Regular cardiac myocyte (primary cell): ENCODE measurements at places on chromosomes 12 and 14. TPM values are rescaled to one million over a fixed set of nuclear protein-coding genes. Genes with fewer than 3 reads are reported as not detected.

Gene AMN
- under 0.01 and 0.56 TPM in 2 replicates for total RNA-seq

Gene LPCAT3
- total RNA-seq: 5.9 and 9.2 TPM in 2 replicates

Gene GZMB
- not detected in 2 replicates for total RNA-seq

Gene ETFBKMT
- total RNA-seq: 2.5 and 3.1 TPM in 2 replicates

Gene NKX2-1
- total RNA-seq: not detected in 2 replicates

Gene KLRF2
- total RNA-seq: not detected in 2 replicates

Gene DPF3
- 6.1 and 6.2 TPM in 2 replicates for total RNA-seq

Gene PIWIL1
- total RNA-seq: not detected in 2 replicates

Gene OTX2
- not detected in 2 replicates for total RNA-seq

Gene KRT8
- total RNA-seq: 12.1 and 18.6 TPM in 2 replicates

Gene DAO
- not detected in 2 replicates for total RNA-seq

Gene STXBP6
- 7.7 and 16.1 TPM in 2 replicates for total RNA-seq

Gene TCTN2
- total RNA-seq: 7.5 and 9.0 TPM in 2 replicates

Gene RGS6
- 0.28 TPM in 1 of 2 replicates, not detected in the other for total RNA-seq

Gene RNASE3
- not detected in 2 replicates for total RNA-seq

Gene CLEC2B
- 15.1 and 24.2 TPM in 2 replicates for total RNA-seq

Gene GPRC5D
- not detected in 2 replicates for total RNA-seq

Gene GPR137C
- total RNA-seq: 0.56 and 0.58 TPM in 2 replicates

Gene TMEM132D
- total RNA-seq: not detected in 2 replicates

Gene MMP17
- total RNA-seq: 8.5 and 15.0 TPM in 2 replicates

Gene TCL1A
- not detected in 2 replicates for total RNA-seq

Gene KRT85
- not detected in 2 replicates for total RNA-seq

Gene BICDL1
- 0.28 and 0.38 TPM in 2 replicates for total RNA-seq

Gene GPR162
- 0.96 and 2.5 TPM in 2 replicates for total RNA-seq

Gene ZDHHC22
- total RNA-seq: not detected in 2 replicates

Gene RHEBL1
- total RNA-seq: 0.56 and 1.2 TPM in 2 replicates

Gene TMCC3
- 0.19 and 1.1 TPM in 2 replicates for total RNA-seq

Gene OAS3
- 3.4 and 9.2 TPM in 2 replicates for total RNA-seq

Gene YARS2
- 29.3 and 36.8 TPM in 2 replicates for total RNA-seq

Gene STK38L
- total RNA-seq: 25.7 and 56.4 TPM in 2 replicates

Gene REM2
- total RNA-seq: under 0.01 TPM in 1 of 2 replicates, not detected in the other

Gene TAS2R9
- not detected in 2 replicates for total RNA-seq

Gene CPNE6
- total RNA-seq: not detected in 2 replicates

Gene ADAM20
- total RNA-seq: 0.38 and 2.3 TPM in 2 replicates

Gene NDRG2
- total RNA-seq: 0.38 and 10.1 TPM in 2 replicates

Gene CLEC6A
- not detected in 2 replicates for total RNA-seq

Gene KRT1
- not detected in 2 replicates for total RNA-seq

Gene SSTR1
- total RNA-seq: 0.77 and 1.1 TPM in 2 replicates

Gene SIX4
- total RNA-seq: 8.1 and 9.6 TPM in 2 replicates

Gene LRRC43
- total RNA-seq: 0.38 and 1.7 TPM in 2 replicates

Gene SAV1
- 18.8 and 23.1 TPM in 2 replicates for total RNA-seq

Gene NOS1
- not detected in 2 replicates for total RNA-seq

Gene CD9
- total RNA-seq: 287 and 641 TPM in 2 replicates

Gene SOX5
- 2.7 and 4.8 TPM in 2 replicates for total RNA-seq

Gene ITGB7
- total RNA-seq: 0.19 and 0.56 TPM in 2 replicates

Gene IFNG-AS1
- total RNA-seq: not detected in 2 replicates

Gene KRT81
- under 0.01 and 0.96 TPM in 2 replicates for total RNA-seq

Gene KRT72
- total RNA-seq: not detected in 2 replicates

Gene B4GALNT1
- 1.9 and 2.8 TPM in 2 replicates for total RNA-seq

Gene RDH16
- total RNA-seq: under 0.01 TPM in 2 replicates

Gene KRT74
- not detected in 2 replicates for total RNA-seq

Gene KLRC2
- not detected in 2 replicates for total RNA-seq
